ENCODE measurements at places on chromosomes 1 and 21.

- no peak for DNase-seq
Observed at GRCh38 chr1:222339376-222339947, 208.4 kb downstream of the HHIPL2 start.

GRCh38 chr1:103101399-103101798, 6.9 kb downstream of the COL11A1 start:
- DNase-seq, result no peak

DNA sequence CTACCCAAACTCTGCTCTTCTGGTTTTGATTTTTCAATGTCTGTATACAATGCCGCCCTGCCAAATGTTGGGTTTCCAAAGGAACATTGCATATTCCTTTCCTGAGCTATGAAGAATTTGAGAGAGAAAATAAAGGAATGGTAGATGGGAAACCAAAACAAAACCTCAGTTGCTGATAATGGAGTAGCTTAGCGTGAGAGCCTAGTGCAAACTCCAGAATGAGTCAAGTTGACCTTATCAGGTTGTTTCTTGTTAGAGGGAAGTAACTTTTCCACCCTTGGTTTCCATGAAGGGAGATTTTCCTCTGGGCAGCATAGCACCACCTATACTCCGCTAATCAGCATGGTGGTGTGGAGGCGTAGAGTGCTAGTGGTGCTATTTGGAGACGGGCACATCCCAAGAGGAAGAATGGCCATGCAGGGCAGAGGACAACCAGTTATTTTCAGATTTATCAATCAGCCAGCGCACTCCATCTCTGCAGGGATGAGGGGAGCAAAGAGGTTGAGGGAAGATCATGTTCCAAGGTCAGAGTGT, 51.6 kb downstream of the BACH1 start:
- no peak for DNase-seq

- DNase-seq, result no peak
Observed at GRCh38 chr1:43321331-43321891, 16.2 kb upstream of the MPL start.

- DNase-seq, result no peak
Observed at GRCh38 chr1:148354284-148354912, 128.7 kb downstream of the PPIAL4G start.

GRCh38 chr1:54398963-54399528, 7.1 kb downstream of the SSBP3 start:
- DNase-seq, result peak; percentile 47

DNA sequence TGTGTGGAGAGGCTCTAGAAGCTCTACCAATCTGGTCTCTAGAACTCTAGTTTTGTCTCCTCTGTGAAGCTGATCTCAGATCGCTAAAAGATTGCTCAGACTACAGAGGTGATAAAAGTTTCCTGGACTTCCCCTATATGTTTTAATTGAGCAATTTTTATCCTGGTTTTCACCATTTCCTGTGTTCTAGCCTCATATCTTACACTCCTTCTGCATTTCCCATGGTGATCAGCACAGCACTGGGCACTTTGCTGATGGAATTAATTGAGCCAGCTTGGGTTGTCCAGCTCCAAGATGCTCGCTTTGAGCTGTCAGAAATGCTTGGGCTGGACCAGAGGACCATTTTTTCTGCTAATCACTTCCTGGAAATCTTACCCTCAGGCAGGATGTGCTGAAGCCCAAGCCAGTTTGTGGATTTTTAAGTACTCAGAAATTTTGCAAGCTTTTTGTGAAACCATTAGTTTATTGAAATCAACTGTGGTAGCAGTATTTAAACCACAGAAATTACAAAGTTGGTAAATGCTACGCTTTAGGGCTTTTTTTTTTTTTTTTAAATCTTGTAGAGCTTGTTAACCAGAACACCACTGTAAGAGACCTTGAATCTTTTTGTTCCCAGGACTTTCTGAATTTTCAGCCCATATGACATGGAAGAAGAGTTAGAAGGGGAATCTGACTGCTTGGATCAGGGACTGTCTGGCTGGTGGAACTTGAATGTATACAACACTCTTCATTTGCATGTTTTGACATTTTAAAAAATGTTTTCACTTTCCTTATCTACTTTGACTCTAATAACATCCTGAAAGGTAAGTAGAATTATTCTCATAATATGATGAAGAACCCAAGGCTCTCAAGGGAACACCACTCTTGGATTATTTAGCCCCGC, 28.4 kb downstream of the CD48 start:
- peak; percentile 55 for DNase-seq

- DNase-seq, result no peak
Observed at GRCh38 chr21:44298301-44298700, 1.6 kb upstream of the PFKL start.

DNA sequence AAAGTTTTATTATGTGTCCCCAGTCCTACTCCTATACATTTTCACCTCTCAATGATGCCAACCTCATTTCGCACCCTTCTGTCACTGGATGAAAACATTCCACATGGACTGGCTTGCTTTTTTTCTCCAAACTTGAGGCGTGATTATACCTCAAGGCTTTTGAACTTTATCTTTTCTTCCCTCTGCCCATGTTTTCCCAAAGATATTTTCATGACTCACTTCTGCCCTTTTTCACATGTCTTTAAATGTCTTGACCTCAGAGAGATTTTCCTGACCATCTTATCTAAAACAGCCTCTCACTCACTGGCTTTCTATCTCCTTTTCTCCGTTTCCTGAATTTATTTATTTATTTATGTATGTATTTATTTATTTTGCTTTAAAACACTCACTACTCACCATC, 659.0 kb downstream of the PTPRC start:
- DNase-seq, result no peak

- no peak for DNase-seq
Observed at GRCh38 chr1:70143048-70143659, 62.2 kb downstream of the LRRC40 start.

GRCh38 chr1:6948861-6949260, 163.6 kb downstream of the CAMTA1 start:
- no peak for DNase-seq

DNA sequence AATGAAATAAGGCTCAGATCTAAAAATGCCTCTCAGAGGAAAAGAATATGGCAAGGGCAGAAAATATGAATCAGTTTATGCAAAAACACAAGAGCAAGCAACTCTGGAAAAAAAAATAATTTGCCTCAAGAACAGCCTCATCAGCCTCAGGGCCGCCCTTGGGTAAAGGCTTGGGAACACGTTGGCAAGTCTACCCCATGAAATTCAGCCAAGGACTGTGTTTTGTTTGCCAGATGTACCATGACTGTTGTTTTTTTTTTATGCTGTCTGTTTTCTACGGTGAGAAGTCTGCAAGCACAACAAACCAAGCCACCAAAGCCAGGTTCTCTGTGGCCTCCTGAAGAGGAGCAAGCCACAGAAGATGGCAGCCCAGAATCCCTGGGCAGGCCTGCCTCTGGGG, 18.0 kb downstream of the HHIPL2 start:
- no peak for DNase-seq

- no peak for DNase-seq
Observed at GRCh38 chr1:41192456-41193178, 49.5 kb downstream of the SCMH1 start.

- no peak for DNase-seq
Observed at GRCh38 chr1:22883406-22883805, 89.3 kb downstream of the LACTBL1 start.

DNA sequence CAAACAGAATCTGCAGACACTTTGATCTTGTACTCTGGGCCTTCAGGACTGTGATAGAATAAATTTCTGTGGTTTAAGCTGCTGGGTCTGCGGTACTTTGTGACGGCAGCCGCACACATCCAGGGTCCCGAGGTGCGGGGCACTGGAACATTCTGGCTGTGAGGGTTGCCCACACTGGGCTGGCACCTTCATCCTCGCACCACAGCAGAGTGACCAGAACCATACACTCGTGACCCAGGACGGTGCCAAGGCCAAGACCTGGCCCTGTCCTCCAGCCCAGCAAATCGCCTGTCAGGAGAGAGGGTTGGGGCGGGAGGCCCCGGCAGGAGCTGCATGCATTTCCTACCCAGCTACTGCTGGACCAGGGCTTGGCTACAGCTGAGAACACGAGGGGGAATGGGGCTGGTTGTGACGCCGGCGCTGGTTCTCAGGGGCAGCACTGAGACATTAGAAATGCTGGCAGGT, 2.6 kb upstream of the FTCD start:
- DNase-seq, result no peak

- DNase-seq, result no peak
Observed at GRCh38 chr1:8477983-8478362, 160.1 kb downstream of the SLC45A1 start.

GRCh38 chr1:59638231-59638711, 176.5 kb upstream of the HOOK1 start:
- DNase-seq, result no peak

- DNase-seq, result no peak
Observed at GRCh38 chr1:177301425-177302124, 130.8 kb downstream of the BRINP2 start.

DNA sequence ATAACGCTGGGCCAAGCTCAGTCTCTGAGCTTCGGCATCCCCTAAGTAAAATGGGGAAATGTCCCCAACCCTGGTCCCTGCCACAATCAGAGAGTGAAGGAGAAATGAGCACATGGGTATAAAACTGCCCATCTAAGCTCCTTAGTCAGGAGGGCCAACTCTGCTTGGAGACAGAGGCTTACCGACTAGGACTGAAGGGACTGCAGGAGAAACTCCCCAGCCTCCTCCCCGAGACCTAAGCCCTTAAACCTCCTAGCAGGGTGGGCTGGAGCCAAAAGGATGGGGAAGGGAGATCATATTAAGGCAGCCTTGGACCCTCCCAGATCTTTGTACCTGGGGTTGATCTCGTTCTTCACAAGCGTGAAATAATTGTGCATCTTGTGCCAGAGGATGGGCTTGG, 5.5 kb downstream of the ETNK2 start:
- DNase-seq, result no peak

DNA sequence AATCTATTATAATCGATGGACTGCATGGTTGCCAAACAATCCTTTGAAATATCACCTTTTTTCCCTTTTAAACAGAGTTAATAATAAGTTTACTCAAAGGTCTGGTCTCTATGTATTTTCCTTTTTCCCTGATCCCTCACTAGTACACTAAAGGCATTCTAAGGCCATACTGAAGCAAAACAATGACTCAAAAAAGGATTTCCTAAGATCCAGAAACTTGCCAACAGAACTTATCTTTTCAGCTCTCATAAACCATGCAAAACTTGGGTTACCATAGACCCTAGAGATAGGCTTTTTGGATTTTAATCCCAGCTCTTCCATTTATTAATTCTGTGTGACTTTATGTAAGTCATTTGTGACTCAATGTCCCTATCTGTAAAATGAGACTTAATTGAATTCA, 77.1 kb downstream of the IFI44 start:
- DNase-seq, result no peak

DNA sequence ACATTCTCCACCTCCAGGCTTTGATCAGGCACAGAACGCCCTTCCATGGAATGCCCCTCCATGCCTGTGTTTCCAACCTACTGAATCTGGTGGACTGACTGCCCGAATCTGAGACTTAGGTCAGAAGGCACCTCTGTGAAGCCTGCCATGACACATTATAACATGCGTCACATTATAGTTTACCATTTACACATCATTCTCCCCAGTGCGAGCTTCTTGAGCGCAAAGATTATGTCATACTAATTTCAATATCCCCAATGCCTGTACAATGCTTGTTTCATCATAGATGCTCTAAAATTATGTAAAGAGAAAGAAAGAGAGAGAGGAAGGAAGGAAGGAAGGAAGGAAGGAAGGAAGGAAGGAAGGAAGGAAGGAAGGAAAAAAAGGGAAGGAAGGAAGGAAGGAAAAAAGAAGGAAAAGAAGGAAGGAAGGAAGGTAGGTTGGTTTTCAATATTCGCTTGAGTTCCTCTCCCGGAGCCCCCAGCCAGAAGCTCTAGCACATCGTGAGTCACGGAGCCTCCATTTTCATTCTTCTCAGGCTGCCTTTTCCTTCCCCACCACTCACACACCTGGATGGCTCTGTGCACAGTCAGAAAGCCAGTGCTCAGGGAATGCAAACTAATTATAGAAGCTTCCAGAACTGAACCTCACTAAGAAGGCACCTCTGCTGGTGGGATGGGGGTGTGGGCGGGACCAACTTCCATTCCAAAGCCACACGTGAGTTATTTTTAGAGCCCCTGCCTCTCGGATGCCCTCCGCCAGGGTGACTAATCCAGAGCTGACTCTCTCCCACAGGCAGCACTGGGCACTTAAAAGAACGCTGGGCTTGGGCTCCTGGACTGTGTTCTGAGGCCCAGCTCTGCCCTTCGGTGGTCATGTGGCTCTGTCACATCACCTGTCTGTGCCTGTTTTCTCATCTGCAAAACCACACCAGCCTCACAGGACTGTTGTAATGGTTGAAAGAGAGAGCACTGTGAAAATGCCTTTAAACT, 27.4 kb downstream of the LAMB3 start:
- DNase-seq, result no peak

DNA sequence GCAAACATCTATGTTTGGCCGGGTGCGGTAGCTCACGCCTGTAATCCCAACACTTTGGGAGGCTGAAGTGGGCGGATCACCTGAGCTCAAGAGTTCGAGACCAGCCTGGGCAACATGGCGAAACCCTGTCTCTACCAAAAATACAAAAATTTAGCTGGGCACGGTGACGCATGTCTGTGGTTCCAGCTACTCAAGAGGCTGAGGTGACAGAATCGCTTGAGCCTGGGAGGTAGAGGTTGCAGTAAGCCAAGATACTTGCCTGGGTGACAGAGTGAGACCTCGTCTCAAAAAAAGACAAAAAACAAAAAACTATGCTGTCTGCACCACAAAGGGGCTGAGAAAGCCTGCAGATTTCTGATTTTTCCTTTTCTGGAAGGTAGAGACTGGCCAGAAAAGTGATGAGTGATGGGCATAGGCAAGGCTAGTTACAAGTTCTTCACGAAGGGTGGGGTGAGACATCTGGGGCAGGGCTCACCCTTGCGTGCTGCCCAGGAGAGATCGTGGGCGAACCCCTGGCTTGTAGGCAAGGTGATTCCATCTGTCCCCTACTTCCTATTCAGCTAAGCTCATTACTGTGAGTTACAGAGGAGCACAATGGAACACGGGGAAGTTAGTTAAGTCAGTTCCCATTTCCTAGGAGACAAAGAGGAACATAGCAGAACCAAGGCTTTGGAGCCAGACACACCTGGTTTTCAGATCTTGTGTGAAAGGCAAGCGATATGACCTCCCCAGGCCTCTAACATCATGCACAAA, 3.2 kb downstream of the SLC2A1 start:
- no peak for DNase-seq
